NCI-H2107 (cell line): ENCODE measurements at places on chromosomes 7 and 10.

DNA sequence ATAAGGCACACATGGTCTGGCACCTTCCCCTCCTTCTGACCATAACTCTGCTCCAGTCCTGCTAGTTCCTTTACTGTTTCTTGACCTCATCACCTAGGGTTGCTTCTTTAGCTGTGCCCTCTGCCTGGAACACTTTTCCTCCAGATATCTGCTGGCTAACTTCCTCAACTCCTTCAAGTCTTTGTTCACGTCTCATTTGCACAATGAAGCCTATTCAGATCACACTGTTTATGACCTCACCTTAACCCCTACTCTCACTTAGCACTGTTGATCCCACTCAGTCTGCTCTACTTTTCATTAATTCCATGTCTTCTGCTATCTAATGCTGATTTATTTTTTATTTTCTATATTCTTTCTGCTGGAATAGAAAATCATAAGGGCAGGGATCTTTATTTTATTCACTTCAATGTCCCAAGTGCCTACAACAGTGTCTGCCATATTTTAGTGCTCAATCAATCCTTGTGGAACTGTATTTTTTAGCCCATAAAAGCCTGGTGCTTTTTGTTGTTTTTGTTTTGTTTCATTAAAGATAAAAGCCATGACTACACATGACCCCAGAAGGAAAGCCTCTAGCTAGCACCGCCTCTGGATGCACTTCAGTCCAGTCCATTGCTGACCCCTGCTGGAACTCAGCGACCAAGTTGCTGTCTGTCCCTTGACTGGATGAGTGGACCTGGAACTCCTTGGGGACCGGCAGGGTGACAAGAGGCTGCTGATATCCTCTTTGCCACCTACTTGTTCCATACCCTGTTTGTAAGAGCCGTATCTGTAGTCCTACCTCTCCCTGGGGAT, 12.3 kb downstream of the KLF14 start:
- no peak for DNase-seq

DNA sequence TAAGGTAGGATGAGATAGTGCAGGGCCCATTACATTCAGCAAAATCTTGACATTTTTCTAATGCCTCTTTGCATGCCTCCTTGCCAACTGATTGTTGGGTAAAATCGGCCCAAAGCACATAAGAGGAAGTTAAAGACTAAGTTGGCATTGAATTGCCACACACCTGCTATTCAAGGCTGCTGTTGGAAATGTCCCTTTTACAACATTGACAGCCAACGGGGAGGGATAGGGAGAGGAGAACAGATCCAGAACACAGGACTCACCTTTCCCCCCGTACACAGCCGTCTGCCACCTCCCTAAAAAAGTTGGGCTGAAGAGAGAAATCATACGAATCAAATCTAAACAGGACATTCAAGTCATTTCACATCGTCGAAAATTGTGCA, 695 bp downstream of the FAM237B start:
- DNase-seq = no peak

GRCh38 chr10:92479547-92479946, 94.3 kb downstream of the IDE start:
- no peak for DNase-seq

GRCh38 chr7:116994611-116995010, 41.3 kb downstream of the ST7 start:
- DNase-seq = no peak

GRCh38 chr10:62442006-62442405, 67.8 kb downstream of the ZNF365 start:
- DNase-seq = no peak
